ENCODE measurements at places on chromosomes 11 and 22.

GRCh38 chr11:134513585-134514120 lies 101.6 kb upstream of the B3GAT1 start:
- no peak for DNase-seq

- no peak for DNase-seq
Measured at GRCh38 chr11:43507171-43507570, 148.5 kb downstream of the TTC17 start.

GRCh38 chr11:72228844-72229231 lies 4.3 kb downstream of the INPPL1 start:
- no peak for DNase-seq

- no peak for DNase-seq
Measured at GRCh38 chr11:77800449-77800848, 20.1 kb downstream of the RSF1 start.

DNA sequence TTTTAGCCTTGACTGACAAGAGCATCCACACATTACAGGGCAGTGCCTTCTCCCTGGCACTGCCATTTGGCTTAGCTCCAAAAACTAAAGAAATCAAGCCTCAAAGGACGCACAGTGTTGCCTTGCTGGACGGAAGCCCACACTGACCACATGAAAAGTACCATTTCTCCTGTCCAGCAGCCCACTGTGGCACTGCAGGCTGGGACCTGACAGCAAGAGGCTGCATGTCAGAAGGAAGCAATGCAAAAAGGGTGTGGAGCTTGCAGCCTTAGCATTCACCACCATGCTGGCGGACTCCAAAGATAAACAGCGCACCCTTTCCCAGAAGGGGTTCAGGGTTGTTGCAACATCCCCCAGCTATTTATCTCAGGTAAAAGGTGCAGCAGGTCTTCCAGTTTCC lies 109.3 kb upstream of the BMAL1 start:
- DNase-seq, result no peak

GRCh38 chr11:67664213-67664585 lies 10.2 kb downstream of the ALDH3B2 start:
- DNase-seq, result no peak

DNA sequence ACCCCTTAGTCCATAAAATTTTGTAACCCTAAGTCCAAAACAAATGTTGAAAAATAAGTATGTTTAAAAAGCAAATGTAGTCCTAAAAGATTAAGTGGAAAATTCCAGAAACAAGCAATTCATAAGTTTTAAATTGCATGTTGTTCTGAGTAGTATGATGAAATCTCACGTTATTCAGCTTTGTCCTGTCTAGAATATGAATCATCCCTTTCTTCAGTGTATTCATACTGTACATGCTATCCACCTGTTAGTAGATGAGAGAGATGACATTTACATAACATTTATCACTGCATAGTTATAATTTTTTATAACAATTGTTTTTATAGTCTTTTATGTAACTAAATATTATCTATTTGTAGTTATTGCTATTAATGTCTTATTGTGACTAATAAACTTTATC lies 622.3 kb upstream of the CHORDC1 start:
- no peak for DNase-seq

GRCh38 chr11:129680907-129681306 lies 134.7 kb upstream of the TMEM45B start:
- DNase-seq, result no peak

DNA sequence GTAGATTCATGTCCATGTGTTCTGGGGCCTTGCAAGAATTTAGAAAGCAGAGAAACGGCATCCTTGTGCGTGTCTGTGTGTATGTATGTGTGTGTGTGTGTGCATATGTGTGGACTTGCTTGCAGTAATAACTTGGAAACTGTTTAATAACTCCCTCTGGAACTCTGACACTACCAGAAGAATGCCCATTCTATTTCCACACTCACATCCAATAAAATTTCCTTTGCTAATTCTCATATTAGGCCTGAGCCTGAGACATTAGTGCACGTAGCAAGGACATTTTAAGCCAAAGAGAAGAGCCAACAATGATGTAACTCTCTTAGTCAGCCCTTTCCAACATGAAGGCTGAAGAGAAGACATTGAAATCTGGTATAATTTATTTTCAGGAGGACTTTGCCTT lies 3.2 kb downstream of the OR4D6 start:
- DNase-seq, result no peak

DNA sequence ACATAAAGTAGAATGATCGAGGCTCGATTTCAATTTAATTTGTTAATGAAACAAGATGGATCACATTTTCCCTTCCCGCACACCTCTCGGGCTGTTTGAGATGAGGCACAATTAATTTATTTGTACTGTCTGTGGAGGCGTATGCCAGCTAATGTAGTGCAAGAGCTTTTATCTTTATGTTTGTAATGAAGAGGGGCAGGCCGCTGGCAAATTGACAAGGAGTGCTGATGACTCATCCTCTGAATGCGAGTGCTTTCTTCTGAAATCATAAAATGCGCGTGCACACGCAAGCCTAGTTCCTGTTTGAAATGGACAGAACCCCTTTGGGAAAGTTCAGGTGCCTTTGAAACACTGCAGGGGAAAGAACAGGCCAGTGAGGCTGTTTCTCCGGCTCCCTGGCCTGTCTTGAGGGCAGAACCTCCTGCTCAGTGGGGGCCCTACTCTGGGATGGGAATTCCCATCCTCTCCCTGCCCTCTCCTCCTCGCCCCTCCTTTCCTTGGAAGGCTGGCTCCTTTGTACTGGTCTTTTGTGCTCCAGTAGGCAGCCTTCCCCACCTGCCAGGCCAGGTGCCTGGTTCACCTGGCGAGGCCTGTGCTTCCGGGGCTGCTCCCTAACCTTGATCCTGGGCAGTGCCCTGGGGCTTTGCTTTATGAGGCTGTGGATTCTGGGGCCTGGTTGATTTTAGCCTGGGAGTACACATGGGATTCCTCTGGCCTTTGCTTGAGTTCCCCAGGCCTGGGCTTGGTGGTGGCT lies 50.3 kb downstream of the TEAD1 start:
- peak; percentile 59 for DNase-seq

DNA sequence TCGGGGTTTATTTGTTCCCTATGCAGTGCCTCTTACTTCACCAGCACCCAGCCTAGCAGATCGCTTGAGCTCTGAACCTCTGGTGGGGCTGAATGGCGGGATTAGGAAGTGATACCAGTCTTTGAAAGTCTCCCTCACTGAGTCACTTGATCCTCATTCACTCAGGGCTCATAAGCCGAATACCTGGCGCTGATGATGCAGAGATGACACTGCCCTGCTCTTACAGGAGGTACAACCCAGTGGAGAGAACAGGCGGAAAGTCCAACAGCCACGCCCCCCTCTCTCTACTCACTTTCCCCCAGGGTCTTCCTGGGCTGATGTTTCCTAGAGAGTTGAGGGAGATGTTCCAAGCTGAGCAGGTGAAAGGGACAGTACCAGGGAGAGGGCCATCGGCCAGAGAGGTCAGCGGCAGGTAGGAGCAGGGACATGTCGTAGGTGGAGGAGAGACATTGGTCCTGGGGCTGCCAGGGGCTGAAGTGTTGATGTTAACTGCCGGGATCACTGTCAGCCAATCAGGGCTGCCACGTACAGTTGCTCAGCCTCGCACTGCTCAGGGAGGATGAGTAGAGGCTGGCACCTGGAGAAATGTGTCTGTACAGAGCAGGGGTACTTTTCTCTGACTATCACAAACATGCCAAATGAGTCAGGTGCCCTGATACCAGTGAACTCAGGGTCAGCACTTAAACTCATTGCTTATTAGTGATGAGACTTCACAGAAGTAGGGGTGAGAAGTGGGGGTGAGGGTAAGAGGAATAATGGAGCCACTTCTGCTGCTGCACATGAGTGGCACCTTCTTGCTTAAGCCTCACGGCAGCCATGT lies 9.9 kb upstream of the APOBEC3A start:
- no peak for DNase-seq

DNA sequence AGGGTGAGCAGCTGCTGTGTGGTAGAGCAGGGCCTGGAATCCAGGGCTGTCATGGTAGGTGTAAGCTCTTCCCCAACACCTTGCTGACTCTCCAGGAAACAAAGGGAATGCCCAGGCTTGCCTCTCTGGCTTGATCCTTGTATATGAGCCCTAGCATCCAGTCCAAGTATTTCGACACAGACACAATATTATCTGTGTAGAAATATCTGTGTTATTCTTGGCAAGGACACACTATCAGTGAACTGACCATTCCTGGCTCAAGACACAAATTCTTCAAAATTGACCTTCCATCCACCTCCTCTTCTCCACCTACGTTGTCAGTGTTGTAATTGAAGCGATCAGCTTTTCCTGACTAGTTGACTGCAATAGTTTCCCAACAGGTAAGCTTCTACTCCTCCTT lies 312.0 kb upstream of the NARS2 start:
- no peak for DNase-seq

DNA sequence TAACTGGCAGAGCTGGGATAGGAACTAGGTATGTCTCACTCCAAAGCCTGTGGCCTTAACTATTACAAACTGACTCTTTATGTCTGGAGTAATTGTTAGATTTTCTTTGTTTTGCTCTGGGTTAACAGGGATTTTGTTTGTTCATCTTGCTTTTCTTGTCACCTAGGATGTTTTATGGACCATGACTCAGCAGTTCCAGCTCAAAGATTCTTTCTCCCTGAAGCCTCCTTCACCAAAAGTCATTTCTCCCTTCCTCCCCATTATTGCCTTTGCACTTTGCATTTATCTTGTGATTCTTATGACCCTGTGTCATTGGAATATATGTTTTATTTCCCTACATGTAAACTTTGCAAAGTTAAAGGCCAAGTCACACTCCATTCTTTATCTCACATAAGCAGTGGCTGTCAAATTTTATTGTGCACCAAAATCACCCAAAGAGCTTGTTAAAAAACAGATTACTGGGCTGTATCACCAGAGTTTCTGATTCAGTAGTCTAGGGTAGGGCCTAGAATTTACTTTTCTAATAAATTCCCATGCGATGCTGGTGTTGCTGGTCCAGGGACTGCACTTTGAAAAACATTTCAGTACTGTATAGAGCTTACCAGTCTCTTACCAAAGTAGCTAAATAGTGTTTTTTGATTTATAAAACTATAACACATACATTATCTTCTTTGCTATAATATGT lies 327.7 kb downstream of the DLG2 start:
- DNase-seq, result peak; percentile 90

Measured in OCI-M1 (cell line).